ENCODE measurements at places on chromosomes 12 and 14.

- no peak for DNase-seq
Observed at GRCh38 chr12:90473831-90474230, 481.1 kb downstream of the CCER1 start.

- no peak for DNase-seq
Observed at GRCh38 chr12:112309797-112310196, 72.4 kb downstream of the HECTD4 start.

DNA sequence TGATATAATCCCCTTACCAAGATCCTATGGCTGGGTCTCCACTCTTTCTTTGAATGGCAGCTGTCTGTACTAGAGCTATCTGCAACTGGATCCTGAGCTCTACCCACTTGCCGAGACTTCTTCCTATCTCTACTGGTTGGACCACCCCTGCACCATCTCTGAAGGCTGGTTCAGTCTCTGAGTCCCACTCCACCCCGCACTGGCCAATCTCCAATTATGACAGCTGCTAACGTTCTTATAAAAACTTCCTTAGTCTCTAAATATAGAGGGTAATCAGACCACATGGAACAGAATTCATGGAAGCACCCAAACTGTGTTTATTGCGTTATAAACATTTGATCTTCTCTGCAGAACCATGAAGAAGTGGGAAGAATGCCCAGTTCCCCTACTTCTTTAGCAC, 186.6 kb upstream of the EEA1 start:
- DNase-seq: no peak

DNA sequence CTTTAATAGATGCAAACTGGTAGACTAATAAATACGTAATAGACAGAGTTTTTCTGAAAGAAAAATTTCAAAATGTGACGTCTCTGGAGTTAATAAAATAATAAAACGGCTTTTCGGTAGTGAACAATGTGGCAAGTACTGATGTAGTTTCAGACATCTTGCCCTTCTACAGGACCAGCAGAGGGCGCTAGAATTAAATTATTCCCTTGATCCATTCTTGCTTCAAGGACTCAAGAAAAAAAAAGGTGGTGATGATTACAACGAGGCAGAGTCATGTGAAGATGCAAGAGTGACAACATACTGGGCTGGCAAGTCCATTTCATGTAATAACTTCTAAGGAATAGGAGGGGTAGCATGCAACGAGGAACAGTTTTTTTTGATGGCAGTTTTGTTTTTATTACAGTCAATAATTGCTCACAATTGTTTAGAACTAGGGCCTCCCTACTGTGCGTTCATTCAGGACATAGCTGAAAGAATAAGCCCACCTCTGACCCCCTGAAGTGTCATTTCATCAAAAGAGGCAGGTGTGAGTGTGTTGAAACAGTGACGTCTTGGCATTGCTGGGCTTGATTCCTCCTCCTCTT, 101.0 kb upstream of the GZMB start:
- peak; percentile 36 for DNase-seq

DNA sequence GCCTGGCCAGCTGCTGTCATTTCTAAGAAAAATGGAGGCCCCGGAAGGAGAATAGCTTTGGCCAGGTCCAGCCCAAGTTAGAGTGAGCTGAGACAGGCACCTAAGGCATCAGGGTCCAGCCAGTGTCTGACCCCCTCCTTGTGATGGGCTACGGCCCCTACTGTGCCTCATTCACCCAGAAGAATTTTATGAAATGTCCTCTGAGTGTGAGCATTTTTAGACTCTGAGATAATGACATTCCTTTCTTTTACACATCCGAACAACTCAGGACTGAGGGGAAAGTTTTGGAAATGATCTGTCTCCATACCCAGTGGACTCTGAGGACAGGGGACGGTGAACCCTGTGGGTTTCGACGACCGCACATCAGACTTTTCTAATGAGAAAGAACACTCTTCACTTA, 50.4 kb downstream of the SLC24A4 start:
- DNase-seq: no peak

DNA sequence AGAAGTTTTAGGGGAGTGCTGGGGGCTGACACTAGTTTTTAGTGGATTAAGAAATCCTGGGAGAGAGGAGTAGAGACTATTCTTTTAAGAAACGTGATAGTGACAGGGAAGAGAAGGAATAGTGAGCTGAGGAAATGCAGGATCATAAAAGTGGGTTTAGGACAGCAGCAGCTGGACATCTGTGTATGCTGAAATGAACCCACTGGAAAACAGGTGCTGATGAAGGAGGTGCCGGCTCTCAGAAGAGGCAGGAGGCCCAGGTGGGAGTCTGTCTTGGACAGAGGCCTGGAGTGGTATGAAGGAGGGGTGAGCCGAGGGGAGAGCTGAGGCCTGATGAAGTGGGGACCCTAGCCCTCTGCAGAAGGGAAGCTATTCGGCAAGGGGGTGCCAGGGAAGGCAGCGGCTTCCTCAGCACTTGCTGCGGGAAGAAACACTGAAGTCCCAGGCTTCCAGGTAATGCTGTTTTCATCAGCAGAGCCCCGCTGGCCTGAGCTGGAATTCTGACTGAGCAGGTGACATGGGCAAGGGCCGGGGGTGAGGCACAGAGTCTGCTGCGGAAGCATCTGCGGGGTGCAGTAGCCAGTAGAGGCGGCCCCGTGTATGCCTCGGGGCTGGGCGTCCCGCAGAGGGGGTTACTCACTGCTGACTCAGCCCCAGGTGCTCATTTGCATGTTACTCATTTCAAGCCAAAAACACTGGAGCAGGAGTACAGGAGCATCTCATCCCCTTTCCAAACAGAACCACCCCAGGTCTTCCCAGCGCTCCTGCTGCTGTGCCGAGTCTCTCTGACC, 89.7 kb downstream of the TMCC3 start:
- peak; percentile 94 for DNase-seq

DNA sequence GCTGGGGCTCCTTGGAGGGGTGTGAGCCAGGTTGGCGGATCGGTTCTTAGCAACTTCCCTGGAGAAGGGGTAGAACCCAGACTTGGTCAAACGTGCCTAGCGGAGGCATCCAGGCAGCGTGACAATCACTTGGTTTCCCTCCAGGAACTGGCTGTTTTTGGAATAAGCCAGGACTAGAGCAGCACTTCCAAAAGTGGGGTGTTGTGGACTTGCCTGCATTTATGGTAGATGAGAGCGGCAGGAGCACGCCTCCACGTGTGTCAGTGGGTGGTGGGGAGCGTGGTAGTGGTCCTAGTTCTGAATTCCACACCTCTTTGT, 2.8 kb downstream of the PRMT8 start:
- no peak for DNase-seq

DNA sequence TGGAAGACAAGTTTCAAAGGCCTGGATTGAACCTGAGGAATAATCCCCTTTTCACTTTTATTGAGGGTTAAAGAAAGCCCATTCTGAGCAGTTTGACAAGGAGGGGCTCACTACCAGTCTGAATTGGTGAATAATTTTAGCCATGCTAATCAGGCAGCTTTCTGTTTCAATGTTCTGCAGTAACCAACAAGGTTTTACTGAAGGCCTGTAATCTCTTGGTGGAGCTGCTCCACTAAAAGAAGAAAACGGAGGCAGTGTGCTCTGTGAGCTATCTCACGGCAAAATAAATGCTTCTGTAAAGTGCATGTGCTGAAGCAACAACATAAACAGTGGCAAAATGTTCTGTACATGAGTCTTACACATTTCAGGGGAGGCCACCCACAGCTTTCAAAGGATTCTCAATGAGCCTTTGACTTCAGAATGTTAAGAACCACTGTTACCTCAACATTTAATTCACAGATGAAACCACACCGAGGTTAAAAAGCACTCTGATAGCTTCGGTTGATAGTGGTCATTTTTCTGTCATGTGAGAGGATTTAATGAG, 111.2 kb downstream of the LRIG3 start:
- no peak for DNase-seq

- DNase-seq: no peak
Observed at GRCh38 chr12:76216585-76217472, 131.4 kb downstream of the BBS10 start.

DNA sequence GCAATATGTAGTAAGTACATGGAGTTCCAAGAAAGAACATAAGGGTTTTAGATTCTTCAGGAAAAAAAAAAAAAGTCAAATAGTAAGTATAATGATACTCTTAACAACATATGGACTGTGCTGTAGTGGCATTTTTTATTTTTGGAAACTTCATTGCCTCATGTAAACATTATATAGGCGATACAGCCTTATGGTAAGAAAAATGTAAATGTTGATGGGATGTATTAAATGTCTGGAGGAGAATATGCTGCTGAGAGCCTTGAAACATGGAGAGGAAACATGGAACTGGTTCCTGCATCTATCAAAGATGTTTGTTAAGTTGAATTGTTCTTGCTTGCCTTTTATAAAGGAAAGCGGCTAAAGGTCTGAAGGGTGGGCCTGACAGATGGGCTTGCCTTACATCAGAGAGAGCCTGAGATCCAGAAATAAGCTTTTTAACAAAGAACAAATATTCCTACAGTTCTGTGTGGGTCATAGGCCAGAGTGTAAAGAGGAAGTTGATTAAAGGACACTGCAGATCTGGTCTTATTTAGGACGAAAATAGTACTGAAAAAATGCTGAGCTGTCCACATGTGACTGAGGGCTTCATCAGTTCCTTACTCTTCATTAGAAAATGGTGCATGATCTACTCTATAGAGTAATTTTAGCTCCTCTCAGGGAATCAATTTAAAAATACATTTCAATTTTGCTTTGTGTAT, 448.1 kb upstream of the DCN start:
- DNase-seq: peak; percentile 55

- DNase-seq: no peak
Observed at GRCh38 chr12:122054842-122055520, 23.6 kb upstream of the MLXIP start.

GRCh38 chr12:49201595-49202295, 12.9 kb upstream of the TUBA1A start:
- no peak for DNase-seq

GRCh38 chr12:48858043-48858442, 6.1 kb upstream of the DDX23 start:
- DNase-seq: no peak

- no peak for DNase-seq
Observed at GRCh38 chr12:26198742-26199141, 3.4 kb downstream of the SSPN start.

- DNase-seq: no peak
Observed at GRCh38 chr14:68369281-68370056, 423.4 kb downstream of the ZFP36L1 start.

GRCh38 chr14:43479596-43480195, 1027.4 kb downstream of the FSCB start:
- DNase-seq: no peak

- DNase-seq: no peak
Observed at GRCh38 chr14:31966896-31967668, 110.0 kb upstream of the ARHGAP5 start.

DNA sequence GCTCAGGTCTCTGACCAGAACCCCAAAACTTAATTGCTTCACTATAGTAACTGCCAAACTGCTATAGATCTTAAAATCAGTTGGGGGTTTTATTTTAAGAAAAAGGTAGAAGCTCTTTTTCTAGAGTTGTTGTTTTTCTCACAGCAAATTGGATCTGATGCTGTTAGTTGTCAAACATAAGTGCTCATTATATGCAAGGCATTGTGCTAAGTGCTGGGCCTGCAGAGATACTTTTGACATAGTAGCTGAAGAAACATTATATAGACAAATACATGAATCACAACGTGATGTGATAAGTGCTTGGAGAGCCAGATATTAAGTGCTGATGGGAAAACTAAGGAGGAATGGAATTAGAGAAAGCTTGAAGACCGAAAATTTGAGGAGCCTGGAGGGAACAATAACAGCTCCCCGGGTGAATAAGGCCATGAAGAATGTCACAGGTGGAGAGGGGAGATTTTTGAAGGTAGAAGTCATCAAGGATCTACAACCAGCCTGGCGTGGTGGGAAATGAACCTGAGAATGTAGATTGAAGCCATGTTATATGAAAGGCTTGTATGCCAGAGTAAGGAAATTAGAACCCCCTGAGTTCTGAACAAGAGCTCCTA, 126.5 kb downstream of the DYRK2 start:
- DNase-seq: no peak

DNA sequence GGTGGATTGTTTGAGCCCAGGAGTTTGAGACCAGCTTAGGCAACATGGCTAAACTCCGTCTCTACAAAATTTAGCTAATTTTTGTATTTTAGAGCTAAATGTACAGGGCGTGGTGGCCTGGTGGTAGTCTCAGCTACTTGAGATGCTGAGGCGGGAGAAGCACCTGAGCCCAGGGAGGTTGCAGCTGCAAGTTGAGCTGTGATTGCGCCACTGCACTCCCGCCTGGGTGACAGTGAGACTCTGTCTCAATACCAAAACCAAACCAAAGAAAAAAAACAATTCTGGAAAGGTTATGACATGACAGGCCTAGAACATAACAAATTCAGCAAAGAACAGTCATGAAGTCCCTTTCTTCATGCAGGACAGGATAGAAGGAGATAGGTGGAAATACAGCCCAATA, 25.7 kb downstream of the WDR89 start:
- no peak for DNase-seq

GRCh38 chr12:79183003-79183402, 318.4 kb downstream of the SYT1 start:
- no peak for DNase-seq

DNA sequence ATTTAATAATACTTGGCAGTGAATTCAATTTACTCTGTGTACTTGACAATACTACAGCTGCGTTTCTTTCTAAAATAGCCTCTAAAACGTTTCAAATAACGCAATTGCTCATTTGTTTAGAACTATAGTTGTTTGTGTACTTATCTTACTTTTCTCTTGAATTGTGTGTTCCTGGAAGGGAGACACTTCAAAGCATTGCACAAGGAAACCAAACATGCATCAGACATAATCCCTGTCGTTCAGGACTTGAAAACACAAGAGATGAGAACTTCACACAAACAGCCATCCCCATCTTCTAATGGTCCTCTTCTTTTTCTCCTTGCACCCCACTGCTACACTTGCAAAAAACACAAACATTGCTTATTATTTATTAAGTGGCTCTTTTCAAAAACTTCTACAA, 38.5 kb downstream of the PTGER2 start:
- no peak for DNase-seq

GRCh38 chr12:22536346-22536945, 7.9 kb downstream of the C2CD5 start:
- DNase-seq: no peak

- no peak for DNase-seq
Observed at GRCh38 chr14:61564618-61565091, 130.7 kb upstream of the HIF1A start.

DNA sequence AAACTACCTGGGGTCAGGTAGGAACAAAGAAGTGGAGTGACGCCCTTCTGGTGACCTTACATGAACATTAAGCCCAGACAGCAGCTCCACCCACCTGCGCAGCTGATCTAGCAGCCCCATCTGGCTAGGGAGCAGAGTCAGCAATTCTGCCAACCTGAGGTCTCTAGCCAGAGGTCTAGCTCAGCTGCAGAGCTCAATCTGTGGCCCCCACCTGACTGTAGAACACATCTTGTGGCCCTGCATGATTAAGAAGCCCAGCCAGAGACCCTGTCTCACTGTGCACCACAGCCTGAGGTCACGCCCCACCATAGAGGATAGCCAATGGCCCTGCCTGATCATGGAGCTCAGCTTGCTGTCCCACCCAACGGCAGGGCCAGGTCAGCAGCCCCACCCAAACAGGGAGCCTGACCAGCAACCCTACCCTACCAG, 50.6 kb upstream of the HIGD1C start:
- peak; percentile 98 for DNase-seq

- peak; percentile 45 for DNase-seq
Observed at GRCh38 chr12:116861320-116861719, 19.9 kb downstream of the HRK start.

All from MM.1S (cell line).